Ovary (tissue), 10 donors: ENCODE measurements at places on chromosomes 3 and 15.

DNA sequence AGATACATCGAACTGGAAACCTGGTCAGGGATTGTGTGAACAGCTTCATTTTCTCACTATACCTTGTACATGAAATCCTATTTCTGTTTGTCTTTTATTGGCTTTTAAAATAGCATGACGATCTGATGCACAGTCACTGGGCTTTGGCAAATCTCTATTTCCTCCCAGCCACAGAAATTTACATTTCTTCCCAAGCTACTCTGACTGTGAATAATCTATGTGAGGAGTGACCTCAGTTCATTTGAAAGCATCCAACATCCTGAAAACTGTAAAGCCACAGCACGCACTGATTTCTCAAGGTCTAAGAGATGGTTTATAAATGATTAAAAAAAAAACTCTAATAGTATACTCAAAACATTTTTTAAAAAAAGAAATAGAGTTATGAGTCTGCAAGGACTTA, 450.3 kb downstream of the IL5RA start:
- no peaks in the 10 kb centered on the region for H3K4me1 ChIP-seq
- H3K27me3 ChIP-seq, result no peaks in the 10 kb centered on the region
- H3K27ac ChIP-seq, result no peak overlapping the region
- no peaks in the 10 kb centered on the region for H3K36me3 ChIP-seq
- DNase-seq, result no peak
- H3K4me3 ChIP-seq, result no peak overlapping the region

DNA sequence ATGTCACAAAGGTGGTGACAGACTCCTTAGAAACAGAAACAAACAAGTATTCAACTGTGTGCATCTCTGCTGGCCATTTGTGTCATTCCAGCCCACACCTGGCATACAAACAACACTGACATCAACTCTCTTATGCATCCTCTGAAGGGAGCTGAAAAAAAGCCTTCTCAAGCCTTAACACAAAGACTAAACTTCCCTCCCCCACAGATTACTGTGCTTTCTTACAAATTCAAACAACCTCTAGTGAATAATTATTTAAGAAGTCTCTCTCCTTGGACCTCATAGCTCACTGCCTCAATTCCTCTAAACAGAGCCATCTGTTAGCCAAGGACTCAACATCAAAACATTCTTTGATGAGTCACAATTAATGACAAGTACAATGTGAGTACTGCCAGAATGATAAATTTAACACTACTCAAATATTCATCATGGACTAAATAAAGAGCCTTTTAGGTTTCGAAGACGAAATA, 132.1 kb downstream of the WDR76 start:
- DNase-seq, result no peak
- H3K27ac ChIP-seq, result no peak overlapping the region
- no peak overlapping the region for H3K4me3 ChIP-seq

GRCh38 chr3:55449527-55449926, 37.6 kb downstream of the WNT5A start:
- no peaks in the 10 kb centered on the region for H3K4me1 ChIP-seq
- H3K36me3 ChIP-seq, result no peaks in the 10 kb centered on the region
- no peak overlapping the region for H3K4me3 ChIP-seq
- no peak overlapping the region for H3K27ac ChIP-seq
- no peaks in the 10 kb centered on the region for H3K27me3 ChIP-seq

- no peaks in the 10 kb centered on the region for H3K36me3 ChIP-seq
- no peak overlapping the region for H3K27ac ChIP-seq
- no peaks in the 10 kb centered on the region for H3K4me1 ChIP-seq
- no peak overlapping the region for H3K4me3 ChIP-seq
- no peak for DNase-seq
- no peaks in the 10 kb centered on the region for H3K27me3 ChIP-seq
Observed at GRCh38 chr3:10779293-10779805, 36.7 kb upstream of the SLC6A11 start.

DNA sequence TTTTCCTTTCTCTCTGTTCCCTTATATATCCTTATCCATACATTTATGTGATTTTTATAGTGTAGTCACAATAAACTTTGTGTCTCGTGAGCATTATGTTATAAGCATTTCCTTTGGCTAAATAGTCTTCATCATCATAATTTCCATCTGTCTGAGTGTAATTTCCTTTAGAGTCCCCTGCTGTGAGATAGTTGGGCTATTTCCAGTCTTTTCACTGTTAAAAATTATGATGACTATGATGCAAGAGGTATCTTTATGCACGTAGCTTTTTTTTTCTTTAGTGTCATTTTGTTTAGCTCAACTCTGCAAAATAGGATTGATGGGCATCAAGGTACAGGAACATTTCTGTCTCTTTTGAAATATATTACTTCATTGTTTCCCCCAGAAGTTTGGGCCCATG, 26.9 kb upstream of the CA12 start:
- no peaks in the 10 kb centered on the region for H3K27me3 ChIP-seq
- no peaks in the 10 kb centered on the region for H3K36me3 ChIP-seq
- no peak overlapping the region for H3K27ac ChIP-seq
- no peaks in the 10 kb centered on the region for H3K4me1 ChIP-seq

DNA sequence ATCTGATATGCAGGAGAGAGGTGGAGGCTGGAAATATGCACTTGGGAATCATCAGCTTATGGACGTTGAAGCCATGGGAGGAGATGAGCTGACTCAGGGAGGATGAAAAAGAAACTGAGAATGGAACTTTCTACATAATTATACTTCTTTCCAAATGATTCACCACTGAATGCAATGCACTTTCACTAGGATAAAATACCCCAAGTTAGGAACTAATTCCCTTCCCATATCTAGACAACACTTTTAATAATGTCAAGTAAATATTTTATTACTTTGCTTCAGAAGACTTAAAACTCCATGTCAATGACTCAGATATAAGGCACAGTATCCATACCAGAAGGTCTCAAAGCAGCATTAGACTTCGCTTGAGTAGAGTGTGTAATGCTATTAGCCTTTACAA, 24.2 kb downstream of the NPTN start:
- H3K36me3 ChIP-seq, result no peaks in the 10 kb centered on the region
- H3K27ac ChIP-seq, result no peak overlapping the region
- H3K4me3 ChIP-seq, result no peak overlapping the region
- DNase-seq, result no peak
- peaks cover 5% of the 10 kb centered on the region for H3K4me1 ChIP-seq

DNA sequence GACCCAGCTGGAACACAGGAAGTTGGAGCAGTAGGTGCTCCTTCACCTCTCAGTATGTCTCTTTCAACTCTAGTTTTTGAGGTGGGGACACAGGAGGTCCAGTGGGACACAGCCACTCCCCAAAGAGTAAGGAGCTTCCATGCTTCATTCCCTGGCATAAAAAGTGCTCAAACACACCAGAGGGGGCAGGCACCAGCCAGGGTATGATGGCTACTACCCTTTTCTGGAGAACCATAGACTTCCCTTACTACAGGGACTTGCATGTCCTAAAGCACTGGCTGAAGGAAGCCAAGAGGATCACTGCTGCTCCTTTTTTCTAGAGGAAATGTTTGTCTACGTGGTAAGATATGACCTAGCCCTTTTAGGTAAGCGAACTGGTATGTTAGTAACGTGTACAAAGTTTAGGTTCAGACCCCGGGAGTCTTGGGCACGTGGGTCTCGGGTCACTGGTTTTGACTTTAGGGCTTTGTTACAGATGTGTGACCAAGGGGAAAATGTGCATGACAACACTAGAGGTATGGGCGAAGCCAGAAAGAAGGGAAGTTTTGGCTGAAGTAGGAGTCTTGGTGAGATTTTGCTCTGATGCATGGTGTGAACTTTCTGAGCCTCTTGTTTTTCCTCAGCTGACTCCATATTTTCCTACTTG, 11.9 kb downstream of the IL17RB start:
- H3K4me1 ChIP-seq, result no peaks in the 10 kb centered on the region
- H3K36me3 ChIP-seq, result no peaks in the 10 kb centered on the region
- H3K27ac ChIP-seq, result no peak overlapping the region
- DNase-seq, result no peak
- no peak overlapping the region for H3K4me3 ChIP-seq

- no peaks in the 10 kb centered on the region for H3K36me3 ChIP-seq
- no peak overlapping the region for H3K27ac ChIP-seq
- no peak overlapping the region for H3K4me3 ChIP-seq
- no peak for DNase-seq
Observed at GRCh38 chr3:101292027-101292426, 28.3 kb downstream of the IMPG2 start.

DNA sequence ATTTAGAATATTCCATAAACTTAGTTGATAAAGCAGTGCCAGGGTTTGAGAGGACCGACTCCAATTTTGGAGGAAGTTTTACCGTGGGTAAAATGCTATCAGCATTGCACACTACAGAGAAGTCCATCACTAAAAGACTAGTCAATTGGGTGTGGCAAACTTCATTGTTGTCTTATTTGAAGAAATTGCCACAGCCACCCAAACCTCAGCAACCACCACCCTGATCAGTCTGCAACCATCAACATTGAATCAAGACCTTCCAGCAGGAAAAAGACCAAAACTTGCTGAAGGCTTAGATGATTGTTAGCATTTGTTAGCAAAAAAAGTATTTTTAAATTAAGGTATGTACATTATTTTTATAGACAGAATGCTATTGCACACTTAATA, 60.5 kb downstream of the KLF13 start:
- H3K36me3 ChIP-seq, result no peaks in the 10 kb centered on the region
- peaks cover 4% of the 10 kb centered on the region for H3K4me1 ChIP-seq
- no peaks in the 10 kb centered on the region for H3K27me3 ChIP-seq
- no peak overlapping the region for H3K27ac ChIP-seq
- H3K4me3 ChIP-seq, result no peak overlapping the region

DNA sequence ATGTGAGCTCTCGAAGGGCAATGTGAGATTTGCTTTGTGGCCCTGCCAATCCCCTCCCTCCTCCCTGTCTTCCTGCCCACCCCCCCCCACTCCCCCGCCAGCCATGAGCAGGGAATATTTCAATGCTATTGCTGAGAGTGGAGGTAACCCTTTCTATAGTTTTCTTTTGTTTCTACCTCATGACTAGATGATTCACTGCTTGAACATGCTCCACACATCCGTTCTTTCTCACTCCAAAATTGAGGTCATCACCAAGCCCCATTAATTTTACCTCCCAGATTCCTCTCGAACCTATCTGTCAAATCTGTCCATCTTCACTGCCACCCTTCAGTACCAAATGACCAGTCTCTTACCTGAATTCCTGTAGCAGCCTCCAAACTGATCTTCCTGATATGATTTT, 12.2 kb downstream of the ZNF774 start:
- H3K4me3 ChIP-seq, result no peak overlapping the region
- no peak for DNase-seq
- H3K36me3 ChIP-seq, result no peaks in the 10 kb centered on the region
- no peaks in the 10 kb centered on the region for H3K27me3 ChIP-seq

- no peak overlapping the region for H3K27ac ChIP-seq
- H3K4me1 ChIP-seq, result no peaks in the 10 kb centered on the region
- H3K27me3 ChIP-seq, result no peaks in the 10 kb centered on the region
- no peak overlapping the region for H3K4me3 ChIP-seq
- H3K36me3 ChIP-seq, result no peaks in the 10 kb centered on the region
Observed at GRCh38 chr3:191314109-191314728, 15.0 kb upstream of the CCDC50 start.

GRCh38 chr3:80533553-80533952, 765.8 kb upstream of the ROBO1 start:
- no peak for DNase-seq
- no peak overlapping the region for H3K27ac ChIP-seq
- no peaks in the 10 kb centered on the region for H3K36me3 ChIP-seq

DNA sequence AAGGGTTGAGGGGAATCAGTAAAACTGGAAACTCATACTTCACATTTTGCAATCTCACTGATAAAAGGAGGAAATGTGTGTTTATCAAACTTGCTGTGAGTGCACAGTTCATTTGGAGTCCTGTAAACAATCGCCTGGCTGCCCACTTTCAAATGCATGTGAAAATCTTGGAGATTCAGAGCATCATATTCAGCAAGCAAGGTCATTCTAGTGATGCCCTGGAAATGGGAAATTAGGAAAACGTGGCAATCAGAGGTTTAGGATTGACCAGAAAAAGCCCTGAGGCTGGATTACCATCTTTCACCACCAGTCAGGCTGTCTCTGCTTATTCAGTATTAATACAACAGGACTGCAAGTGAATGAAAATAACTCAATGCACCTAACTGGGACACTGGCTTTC, 23.9 kb downstream of the DPH6 start:
- no peaks in the 10 kb centered on the region for H3K4me1 ChIP-seq
- no peaks in the 10 kb centered on the region for H3K36me3 ChIP-seq
- H3K4me3 ChIP-seq, result no peak overlapping the region
- no peaks in the 10 kb centered on the region for H3K27me3 ChIP-seq

GRCh38 chr3:127671523-127672428, 976 bp upstream of the ABTB1 start:
- H3K4me1 ChIP-seq, result peaks cover 7% of the 10 kb centered on the region
- DNase-seq, result peak; percentile 67
- H3K27me3 ChIP-seq, result no peaks in the 10 kb centered on the region
- H3K27ac ChIP-seq, result peak overlapping the region; percentile 89

- H3K27ac ChIP-seq, result no peak overlapping the region
- H3K4me3 ChIP-seq, result no peak overlapping the region
- H3K4me1 ChIP-seq, result no peaks in the 10 kb centered on the region
- H3K36me3 ChIP-seq, result no peaks in the 10 kb centered on the region
Observed at GRCh38 chr15:78921517-78921916, 23.3 kb downstream of the CTSH start.

DNA sequence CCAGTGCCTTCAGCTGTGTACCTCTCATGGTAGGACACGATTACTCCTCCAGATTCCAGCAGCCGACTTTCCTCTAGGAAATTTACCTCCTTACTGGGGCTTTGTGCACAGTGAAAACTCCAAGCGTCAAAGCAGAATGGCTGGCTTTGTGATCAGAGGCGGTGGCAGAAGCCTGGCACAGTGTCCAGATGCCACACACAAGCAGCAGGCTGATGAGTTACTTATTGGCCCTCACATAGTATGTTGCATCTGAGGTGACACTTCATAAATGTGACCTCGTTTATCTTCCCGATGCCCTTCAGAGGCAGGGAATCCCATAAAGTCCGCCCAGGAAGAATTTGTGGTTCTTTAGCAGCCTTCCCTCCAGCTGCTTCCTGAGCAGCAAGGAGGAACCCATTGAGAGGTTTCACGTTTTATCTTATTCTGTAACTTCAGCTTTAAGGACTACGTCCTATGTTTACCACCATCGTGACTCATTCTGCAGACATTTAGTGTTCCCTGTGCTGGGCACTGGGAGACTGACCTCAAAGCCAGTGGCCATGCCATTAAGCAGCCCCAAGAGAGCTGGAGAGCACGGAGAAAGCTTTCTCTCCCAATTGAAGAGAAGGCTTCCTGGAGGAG, 107.1 kb upstream of the C15orf61 start:
- DNase-seq, result no peak
- no peaks in the 10 kb centered on the region for H3K27me3 ChIP-seq
- H3K27ac ChIP-seq, result no peak overlapping the region
- no peaks in the 10 kb centered on the region for H3K36me3 ChIP-seq

- no peak for DNase-seq
- H3K4me1 ChIP-seq, result no peaks in the 10 kb centered on the region
- H3K4me3 ChIP-seq, result no peak overlapping the region
- H3K27ac ChIP-seq, result no peak overlapping the region
- H3K27me3 ChIP-seq, result no peaks in the 10 kb centered on the region
Observed at GRCh38 chr15:24682002-24682401, 6.4 kb downstream of the NPAP1 start.
